ENCODE measurements at places on chromosomes 3 and 15. TPM values are rescaled to one million over a fixed set of nuclear protein-coding genes. Genes with fewer than 3 reads are reported as not detected.
A peak's percentile ranks its signal among the peaks of the same experiment; 100 is the strongest.

DNA sequence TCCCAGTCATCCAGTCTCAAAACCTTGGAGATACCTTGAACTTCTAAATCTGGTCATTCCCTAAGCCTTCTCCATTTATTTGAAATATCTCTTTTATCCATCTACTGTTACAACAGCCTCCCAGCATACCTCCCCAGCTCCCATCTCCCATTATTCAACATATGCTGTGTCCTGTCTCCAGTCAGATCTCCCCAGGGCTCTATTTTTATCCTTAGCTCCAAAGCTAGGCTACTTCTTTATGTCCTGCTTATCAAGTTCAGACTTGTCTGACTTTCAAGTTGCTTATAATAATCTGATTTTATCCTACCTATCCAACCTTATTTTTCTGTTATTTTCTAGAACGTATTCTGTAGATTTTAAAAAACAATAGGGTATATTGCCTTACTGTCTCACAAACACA is 44.2 kb downstream of the IQGAP1 start:
- H3K4me3 ChIP-seq: no peak overlapping the region
- peaks cover 30% of the 10 kb centered on the region for H3K4me1 ChIP-seq
- DNase-seq: no peak
- H3K27ac ChIP-seq: no peak overlapping the region

GRCh38 chr15:75508840-75509532 is 57.5 kb upstream of the SIN3A start:
- DNase-seq: peak; percentile 8
- H3K36me3 ChIP-seq: peaks cover 4% of the 10 kb centered on the region
- no peak overlapping the region for H3K4me3 ChIP-seq
- no peak overlapping the region for H3K27ac ChIP-seq

DNA sequence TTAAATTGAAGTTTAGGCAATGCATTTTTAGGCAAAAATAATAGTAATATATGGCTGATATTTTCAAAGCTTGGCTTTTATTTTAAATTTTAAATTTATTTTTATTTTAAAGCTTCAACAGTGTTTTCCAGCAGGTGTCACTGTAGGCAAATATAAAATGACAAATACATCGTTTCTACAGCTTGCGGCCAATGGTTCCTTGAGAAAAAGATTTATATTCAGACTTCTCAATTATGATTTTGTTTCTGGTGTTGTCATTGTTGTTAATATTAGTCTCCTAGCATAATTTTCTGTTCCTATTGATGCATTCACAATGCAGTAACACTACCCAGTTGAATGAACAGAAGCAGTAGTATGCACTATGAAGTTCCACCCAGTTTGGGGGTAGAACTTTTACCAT is 220.7 kb upstream of the DNAJC19 start:
- no peak for DNase-seq
- no peak overlapping the region for H3K4me3 ChIP-seq
- no peak overlapping the region for H3K27ac ChIP-seq
- H3K27me3 ChIP-seq: peaks cover 10% of the 10 kb centered on the region

DNA sequence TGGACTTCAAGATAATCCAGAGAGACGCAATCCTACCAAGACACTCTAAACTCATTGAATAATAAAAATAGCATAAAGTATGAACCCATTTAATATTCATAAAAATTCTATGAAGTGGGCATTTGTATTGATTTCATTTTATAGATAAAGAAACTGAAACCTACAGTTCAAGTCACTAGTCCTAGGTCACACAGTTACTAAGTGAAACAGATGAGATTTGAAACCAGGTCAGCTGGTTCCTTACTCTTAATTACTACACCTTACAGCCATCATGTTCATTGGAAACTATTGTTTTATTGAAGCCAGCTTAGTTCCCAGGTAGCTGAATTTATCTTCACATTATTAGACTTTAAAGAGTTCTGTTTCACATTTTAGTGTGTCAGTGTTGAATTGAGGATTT is 158.7 kb downstream of the EPHA3 start:
- no peaks in the 10 kb centered on the region for H3K4me1 ChIP-seq
- H3K36me3 ChIP-seq: no peaks in the 10 kb centered on the region
- H3K4me3 ChIP-seq: no peak overlapping the region
- H3K27me3 ChIP-seq: no peaks in the 10 kb centered on the region
- no peak overlapping the region for H3K27ac ChIP-seq
- DNase-seq: no peak

- DNase-seq: no peak
- no peaks in the 10 kb centered on the region for H3K36me3 ChIP-seq
- no peaks in the 10 kb centered on the region for H3K27me3 ChIP-seq
These were observed 34.0 kb upstream of the PLOD2 start for GRCh38 chr3:146195030-146195429.

The SH3GL3 gene
- not detected for polyA plus RNA-seq

DNA sequence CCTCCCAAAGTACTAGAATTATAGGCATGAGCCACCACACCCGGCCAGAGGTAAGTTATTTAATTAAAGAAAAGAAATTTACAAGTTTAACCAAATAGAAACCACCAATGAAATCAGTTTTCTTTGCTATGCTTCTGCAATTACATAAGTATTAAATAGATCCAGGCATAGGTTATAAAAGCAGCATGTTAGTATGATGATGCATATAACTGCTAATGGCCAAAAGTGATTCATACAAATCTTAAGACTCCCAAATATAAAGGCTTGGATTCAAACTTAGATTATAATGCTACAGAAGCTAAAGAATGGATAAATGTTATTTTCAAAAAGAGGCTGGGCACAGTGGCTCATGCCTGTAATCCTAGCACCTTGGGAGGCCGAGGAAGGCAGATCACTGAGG is 32.8 kb upstream of the HDC start:
- no peak overlapping the region for H3K4me3 ChIP-seq
- H3K36me3 ChIP-seq: no peaks in the 10 kb centered on the region
- no peak overlapping the region for H3K27ac ChIP-seq
- H3K4me1 ChIP-seq: peaks cover 8% of the 10 kb centered on the region
- no peaks in the 10 kb centered on the region for H3K27me3 ChIP-seq

All from naive B cell (primary cell).